ENCODE measurements at places on chromosomes 6 and 20. TPM values are rescaled to one million over a fixed set of nuclear protein-coding genes. Genes with fewer than 3 reads are reported as not detected.

DDX43 gene
- total RNA-seq = not detected

BACH2 gene
- 0.22 TPM for total RNA-seq

VSX1 gene
- not detected for total RNA-seq

CST2 gene
- not detected for total RNA-seq

TXLNB gene
- 0.32 TPM for total RNA-seq

TRIM10 gene
- total RNA-seq = not detected

CCN6 gene
- total RNA-seq = not detected

PKIG gene
- total RNA-seq = 11.0 TPM

KHDC1L gene
- total RNA-seq = not detected

SEL1L2 gene
- total RNA-seq = not detected

HLA-DRB1 gene
- total RNA-seq = 20.2 TPM

SLC22A16 gene
- not detected for total RNA-seq

LBP gene
- 0.18 TPM for total RNA-seq

ARFRP1 gene
- total RNA-seq = 30.4 TPM

TRIM15 gene
- not detected for total RNA-seq

GNAS-AS1 gene
- total RNA-seq = 0.48 TPM

ABHD16B gene
- not detected for total RNA-seq

TAAR1 gene
- total RNA-seq = not detected
